ENCODE measurements at places on chromosomes 2 and 18. TPM values are rescaled to one million over a fixed set of nuclear protein-coding genes. Genes with fewer than 3 reads are reported as not detected.

DNA sequence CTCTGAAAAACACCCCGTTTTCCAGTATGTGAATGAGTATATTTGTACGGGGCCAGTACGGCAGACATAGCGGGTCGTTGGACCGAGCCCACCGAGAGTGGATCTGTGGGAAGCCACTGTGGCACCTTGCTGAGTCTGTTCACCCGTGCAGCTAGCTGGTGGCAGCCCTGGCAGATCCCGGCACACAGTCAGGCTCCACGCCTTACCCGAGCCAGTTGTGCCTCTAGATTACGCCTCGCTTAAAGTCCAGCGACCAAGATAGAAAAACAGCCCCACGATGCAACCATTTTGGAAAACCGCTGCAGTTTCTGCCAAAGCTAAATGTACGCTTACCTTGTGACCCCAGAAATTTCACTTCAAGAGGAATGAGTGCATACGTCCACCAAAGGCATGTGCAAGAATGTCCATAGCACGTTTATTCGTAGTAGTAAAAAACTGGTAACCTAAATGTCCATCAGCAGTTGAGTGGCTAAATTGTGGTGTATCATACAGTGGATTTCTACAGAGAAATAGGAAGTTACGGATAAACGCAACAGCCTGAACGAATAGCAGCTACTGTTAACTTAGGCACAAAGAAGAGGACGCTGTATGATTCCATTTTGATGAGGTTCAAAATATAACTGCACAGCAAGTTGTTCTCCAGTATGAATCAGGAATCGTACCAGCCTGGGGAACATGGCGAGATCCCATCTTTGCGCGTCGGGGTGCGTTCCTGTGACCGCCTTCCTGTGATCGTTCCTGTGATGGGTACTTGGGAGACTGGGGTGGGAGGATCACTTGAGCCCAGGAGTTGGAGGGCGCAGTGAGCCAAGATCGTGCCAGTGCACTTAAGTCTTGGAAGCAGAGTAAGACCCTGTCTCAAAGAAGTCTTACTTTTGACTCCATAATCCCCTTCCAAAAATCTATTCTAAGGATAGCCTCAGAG is 688 bp upstream of the WDR33 start:
- DNase-seq = no peak

DNA sequence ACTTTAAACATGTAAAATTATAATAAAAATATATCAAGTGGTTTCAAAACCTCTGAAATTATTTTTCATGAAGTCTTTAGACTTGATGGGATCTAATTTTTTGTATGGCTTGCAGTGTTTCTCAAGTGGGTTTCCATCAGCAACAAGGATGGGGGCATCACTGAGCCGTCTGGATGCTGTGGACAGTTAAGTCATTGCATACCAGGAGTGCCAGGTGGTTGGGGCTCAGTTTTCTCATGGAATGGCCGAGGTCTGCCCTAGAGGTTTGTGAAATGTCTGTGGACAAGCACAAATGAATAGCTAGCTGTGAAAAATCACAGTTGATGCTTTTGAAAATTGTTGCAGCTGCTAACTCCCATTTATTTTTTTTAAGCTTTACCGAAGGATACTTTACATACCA is 1.7 kb downstream of the PRELID3A start:
- no peak for DNase-seq

DNA sequence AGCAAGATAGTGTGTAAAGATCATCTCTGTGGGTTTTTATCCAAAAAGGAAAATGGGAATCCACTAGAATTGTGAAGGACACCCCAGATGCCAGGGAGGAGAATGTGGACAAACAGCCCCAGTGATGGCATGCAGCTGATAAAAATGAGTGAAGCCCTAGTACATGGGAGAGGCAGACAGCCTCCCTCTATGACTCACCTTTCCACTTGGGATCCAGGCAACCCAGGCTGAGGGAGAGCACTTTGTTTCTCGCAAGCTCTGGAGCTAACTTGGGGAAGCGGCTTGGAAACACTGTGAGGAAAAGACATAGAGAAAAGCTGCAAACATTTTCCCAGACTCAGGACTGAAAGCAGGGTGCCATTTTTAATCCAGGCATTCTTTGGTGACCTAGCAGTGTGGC is 5.3 kb upstream of the FLACC1 start:
- no peak for DNase-seq

The MYL12B gene
- total RNA-seq = 607 TPM

The LIMS3 gene
- 9.4 TPM for total RNA-seq

The NAT8 gene
- total RNA-seq = not detected

Data from dermis blood vessel endothelial cell (primary cell).